Fibroblast of lung (primary cell): ENCODE measurements at places on chromosomes 1 and 21. TPM values are rescaled to one million over a fixed set of nuclear protein-coding genes. Genes with fewer than 3 reads are reported as not detected.

GRCh38 chr1:20893931-20894330, 106.8 kb upstream of the HP1BP3 start:
- no peak for DNase-seq

- DNase-seq = no peak
These were observed 16.6 kb downstream of the GRIK3 start for GRCh38 chr1:37017720-37018119.

- no peak for DNase-seq
These were observed 67.3 kb downstream of the RUNX1 start for GRCh38 chr21:34981791-34982190.

The CFAP45 gene
- total RNA-seq = 0.51 and 1.5 TPM in 2 replicates

The SPRR5 gene
- not detected in 2 replicates for total RNA-seq

The KDF1 gene
- not detected in 2 replicates for total RNA-seq
